ENCODE measurements at places on chromosomes 6 and 20.

- peak; percentile 88 for DNase-seq
These were observed 51.2 kb upstream of the RNF182 start for GRCh38 chr6:13873288-13874190.

- no peak for DNase-seq
These were observed 146.0 kb upstream of the STMND1 start for GRCh38 chr6:16955899-16956298.

- no peak for DNase-seq
These were observed 11.7 kb upstream of the TBC1D7 start for GRCh38 chr6:13339863-13340630.

GRCh38 chr20:50023116-50023805 is 40.5 kb downstream of the SNAI1 start:
- peak; percentile 64 for DNase-seq

DNA sequence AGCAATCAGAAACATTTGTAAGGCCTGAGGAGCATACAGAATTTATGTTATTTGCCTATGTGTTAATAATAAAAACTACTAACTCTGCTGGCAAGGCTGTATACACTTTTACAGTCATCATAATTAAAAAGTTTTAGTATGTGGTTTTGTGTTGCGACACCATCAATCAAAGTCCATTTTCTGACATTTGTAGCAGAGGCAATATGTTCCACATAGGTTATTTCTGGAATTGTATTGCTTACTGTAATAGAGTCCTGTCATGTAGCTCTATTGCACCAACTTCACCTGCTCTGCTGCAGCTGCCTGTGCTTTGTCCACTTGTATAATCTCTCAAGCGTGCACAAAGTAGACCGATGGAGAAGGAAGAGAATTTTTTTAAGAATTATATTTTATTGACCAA is 501.8 kb downstream of the HACE1 start:
- DNase-seq, result no peak
